ENCODE measurements at places on chromosomes 11 and 22.
A peak's percentile ranks its signal among the peaks of the same experiment; 100 is the strongest.

GRCh38 chr22:37571258-37571991, 8.5 kb downstream of the LGALS2 start:
- DNase-seq = no peak

GRCh38 chr11:119741369-119742262, 12.6 kb upstream of the NECTIN1 start:
- peak; percentile 62 for DNase-seq

GRCh38 chr11:34275486-34275885, 82.3 kb downstream of the ABTB2 start:
- DNase-seq = no peak

DNA sequence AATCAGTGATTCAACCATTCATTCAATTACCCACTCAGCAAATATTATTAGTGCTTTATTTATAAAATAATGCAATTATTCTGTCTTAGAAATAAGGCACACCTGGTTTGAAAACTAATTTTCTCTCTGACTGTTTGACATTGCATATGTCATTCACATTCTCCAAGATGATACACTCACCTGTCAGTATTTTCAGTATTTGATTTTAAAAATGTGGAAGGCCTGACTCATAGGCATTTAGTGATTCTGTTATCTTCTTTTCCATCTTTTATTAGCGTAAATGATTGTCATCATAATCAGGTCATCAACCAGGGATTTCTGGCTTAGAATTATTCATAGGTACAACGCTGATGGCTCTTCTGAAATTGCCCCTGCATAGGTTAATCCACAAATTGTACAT, 480.9 kb downstream of the CNTN5 start:
- no peak for DNase-seq

- DNase-seq = no peak
These were observed 79.0 kb downstream of the DDX10 start for GRCh38 chr11:108743851-108744250.
